ENCODE measurements at places on chromosomes 11 and 22.

DNA sequence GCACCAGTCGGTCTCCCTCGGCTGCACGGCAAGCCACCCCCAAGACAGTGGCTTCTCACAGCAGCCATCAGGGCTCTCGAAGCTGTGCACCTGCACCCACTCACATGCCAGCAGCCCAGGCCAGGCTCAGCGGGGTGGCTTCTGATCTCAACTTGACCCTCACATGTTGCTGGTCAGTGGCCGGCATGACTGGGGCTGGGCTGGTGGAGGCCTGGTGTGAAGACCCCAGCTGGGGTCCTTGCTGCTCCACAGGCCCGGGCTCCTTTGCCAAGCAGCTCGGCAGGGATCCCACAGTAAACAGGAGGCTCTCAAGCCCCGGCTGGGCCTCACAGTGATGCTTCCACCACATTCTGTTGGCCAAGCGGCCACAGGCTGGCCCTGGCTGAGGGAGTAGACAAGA is 128.2 kb downstream of the BRD1 start:
- no peak for DNase-seq

DNA sequence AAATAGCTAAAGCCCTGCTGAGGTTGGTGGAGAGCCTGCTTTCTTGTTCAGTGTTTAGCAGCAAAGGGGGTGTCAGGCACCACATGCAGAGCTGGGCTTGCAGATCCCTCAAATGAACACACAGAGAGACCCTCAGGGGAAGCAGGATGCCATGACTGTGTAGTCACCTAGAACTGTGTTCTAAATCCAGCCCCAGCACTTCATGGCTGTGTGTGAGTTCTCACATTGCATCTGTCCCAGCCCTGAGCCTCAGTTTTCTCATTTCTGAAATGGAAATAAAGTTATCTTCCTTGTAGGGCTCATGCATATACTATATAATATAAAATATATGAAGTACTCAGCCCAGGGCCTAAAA is 47.1 kb downstream of the CWC15 start:
- DNase-seq = no peak

- no peak for DNase-seq
Observed at GRCh38 chr22:39534092-39534506, 1.6 kb upstream of the RPS19BP1 start.

DNA sequence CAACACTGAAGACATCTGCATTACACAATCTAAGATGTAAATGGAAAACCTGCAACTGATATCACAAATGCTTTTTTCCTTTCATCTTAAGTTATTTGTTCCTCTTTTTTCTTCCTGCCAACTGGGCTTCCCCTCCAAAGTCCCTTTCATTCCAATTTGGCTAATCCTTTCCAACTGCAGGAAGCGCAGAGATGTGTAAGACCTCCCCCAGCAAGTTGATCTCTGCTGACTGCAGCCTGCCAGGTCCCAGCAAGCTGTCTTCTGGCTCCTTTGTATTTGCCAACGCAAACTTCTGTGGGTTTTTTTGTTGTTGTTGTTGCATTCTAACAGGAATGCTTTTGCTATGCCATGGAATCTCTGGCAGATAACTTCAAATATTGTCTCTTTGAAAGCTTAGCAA is 38.5 kb upstream of the LRRC4C start:
- no peak for DNase-seq

- DNase-seq = no peak
Observed at GRCh38 chr11:95736355-95736754, 53.2 kb downstream of the FAM76B start.

GRCh38 chr22:26735019-26735409 is 77.6 kb downstream of the MIAT start:
- no peak for DNase-seq

DNA sequence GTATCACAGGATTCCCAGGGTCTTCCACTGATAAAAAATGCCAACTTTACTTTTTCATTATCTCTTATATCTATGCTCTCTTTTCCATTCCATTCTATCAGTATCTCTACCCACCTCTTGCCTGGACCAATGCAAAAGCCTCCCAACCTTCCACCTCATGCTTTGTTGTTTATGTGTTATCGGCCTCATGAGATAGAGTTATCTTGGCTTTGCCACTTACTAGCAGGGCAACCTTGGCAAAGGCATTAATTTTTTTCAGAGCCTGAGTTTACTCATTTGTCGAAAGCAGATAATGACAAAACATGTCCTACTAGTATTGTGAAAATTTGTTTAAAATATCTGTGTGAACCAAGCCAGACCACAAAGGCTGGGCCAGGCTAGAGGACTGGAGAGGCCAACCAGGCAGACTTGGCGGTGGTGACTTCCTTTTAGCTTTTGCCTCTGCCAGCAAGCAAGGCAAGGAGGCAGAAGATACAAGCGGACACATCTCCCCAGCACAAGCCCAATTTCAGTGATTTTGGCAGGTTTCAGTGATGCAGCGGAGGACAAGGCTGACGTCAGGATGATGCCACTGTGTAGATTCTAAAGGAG is 106.9 kb downstream of the ADAMTS15 start:
- DNase-seq = no peak

- DNase-seq = no peak
Observed at GRCh38 chr11:2671748-2672147, 28.0 kb downstream of the KCNQ1OT1 start.

DNA sequence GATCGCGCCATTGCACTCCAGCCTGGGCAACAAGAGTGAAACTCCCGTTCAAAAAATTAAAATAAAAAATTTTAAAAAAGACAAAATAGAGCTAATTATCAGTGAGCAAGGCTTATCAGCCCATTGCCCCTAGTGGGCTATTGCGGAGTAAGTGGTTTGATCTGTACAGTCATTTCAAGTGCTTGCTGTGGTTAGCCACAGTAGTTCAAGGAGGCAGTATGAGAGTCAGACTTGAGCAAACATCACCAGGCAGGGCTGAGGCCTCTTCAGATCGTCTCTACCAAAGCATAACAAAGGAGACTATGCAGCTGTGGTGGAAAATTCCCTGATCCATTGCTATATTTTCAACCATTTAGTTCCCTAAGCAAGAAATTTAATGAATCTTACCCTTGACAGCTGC is 4.3 kb upstream of the SBF2 start:
- peak; percentile 87 for DNase-seq

DNA sequence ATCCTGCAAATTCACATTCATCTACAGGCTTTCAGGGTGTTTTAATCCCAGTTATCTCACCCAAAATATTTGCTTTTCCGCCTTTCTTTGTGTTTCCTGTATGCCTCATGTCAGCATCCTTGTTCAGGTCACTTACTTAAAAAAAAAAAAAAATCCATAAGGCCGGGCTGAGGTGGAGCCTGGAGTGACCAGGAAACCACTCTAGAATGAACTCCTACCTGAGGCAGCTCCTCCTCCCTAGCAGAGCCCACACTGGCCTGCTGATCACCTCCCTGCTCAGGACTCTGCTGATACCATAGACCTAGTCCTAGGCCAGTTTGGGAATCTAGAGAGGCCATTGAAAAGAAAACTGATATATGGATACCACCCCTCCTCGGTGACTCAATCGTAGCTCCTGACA is 8.7 kb upstream of the DGAT2 start:
- DNase-seq = no peak

All from kidney glomerular epithelial cell (primary cell).